ENCODE measurements at places on chromosomes 11 and 22.
A peak's percentile ranks its signal among the peaks of the same experiment; 100 is the strongest.

DNA sequence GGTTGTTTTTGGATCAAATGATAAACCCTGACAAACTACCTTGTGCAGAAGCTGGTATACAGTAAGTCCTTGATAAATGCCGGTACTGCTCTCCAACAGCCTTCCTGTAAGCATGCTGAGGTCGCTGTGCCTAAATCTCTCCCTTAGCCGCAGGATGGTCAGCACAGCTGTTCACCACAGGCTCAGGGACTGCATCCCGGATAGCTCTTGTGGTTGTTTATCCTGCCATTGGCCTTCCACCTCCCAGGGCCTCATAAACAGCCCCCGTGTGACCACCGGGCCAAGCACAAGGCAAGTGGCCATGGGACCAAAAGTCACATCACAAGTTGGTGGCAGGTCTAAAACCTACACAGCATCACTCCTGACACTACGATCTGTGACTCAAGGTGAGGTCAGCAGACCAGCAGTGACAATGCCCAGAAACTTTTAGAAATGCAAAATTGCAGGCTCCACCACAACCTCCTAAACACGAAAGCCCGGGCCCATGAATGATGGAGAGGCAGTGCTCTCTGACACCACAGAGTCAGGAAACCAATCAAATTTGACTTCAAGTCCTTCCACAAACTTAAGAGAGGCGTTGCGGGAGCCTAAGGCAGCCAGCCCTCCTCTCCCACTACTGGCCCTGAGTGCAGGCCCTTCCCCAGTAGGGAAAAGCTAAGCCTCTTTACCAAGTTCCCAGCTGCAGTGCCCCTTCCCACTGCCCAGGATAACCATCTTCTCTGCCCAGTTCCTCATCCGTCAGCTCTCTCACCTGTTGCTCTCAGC lies 3.9 kb downstream of the SPATA19 start:
- DNase-seq, result no peak

DNA sequence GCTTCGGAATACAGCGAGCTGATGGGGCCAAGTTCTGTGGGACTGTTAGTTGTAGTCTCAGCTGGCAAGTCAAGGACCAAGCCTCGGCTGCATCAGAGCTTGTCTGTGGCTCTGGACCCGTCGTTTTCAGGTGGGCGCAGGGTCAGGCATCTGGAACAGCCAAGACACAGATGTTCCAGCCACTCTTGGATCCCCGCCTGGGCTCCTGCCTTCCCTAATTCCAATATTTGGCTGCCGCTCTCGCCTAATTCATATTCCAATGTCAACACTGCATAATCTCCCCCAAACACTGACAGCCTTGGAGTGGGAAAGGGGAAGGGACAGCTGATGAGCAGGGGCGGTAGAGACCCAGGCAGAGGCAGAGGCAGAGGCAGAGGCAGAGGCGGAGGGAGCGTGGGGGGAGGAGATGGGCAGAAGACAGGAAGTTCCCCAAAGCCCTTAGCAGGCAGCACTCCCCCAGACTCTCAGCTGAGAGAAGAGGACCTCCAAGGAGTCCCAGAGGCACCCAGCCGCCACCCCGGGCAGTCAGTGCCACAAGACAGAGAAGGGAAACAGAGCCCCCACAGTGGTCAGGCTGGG lies 49.6 kb upstream of the SLC35C1 start:
- DNase-seq, result peak; percentile 64

DNA sequence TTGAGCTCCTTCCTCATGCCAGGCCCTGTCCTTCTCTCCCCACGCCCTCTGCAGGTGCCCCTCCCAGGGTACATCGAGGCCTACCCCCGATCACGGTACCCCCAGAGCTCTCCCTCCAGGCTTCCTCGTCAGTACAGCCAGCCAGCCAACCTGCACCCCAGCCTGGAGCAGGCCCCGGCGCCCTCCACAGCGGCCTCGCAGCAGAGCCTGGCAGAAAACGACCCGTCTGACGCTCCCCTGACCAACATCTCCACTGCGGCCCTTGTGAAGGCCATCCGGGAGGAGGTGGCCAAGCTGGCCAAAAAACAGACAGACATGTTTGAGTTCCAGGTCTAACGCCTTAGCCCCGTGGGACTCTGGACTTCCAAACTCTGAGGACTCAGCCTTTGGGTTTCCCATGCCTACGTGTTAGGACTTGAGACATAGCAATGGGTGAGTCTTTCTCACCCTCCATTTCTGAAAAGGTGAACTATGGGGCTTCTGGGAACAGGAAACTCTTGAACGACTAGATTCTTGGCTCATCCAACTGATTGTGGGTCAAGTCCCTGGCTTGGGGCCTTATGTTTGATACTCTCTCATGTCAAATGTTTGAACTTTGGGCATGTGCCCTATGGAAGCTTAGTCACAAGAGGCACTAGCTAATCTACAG lies 32.7 kb downstream of the C11orf91 start:
- no peak for DNase-seq

DNA sequence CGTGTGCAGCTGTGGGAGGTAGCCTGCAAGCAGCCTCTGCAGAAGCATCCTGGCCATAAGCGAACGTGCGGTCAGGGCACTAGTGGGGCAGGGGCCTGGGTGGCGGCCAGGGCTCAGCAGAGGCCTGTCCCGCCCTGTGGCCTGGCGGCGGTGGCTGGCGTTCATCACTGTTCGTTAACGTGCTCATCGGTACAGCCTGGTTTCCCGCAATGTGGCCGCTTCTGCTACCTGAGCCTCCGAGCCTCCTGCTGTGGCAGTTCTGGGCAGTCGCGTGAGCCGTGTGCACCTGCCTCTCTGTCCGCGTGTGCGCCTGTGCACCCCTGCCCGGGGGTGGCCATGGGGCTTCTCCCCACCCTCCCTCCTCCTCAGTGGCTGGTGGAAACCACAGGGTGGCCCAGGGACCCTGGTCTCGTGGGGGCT lies 117.9 kb downstream of the KCNQ1OT1 start:
- DNase-seq, result peak; percentile 38

- no peak for DNase-seq
Observed at GRCh38 chr11:35412285-35412684, 7.1 kb downstream of the SLC1A2 start.

GRCh38 chr11:62705880-62706849 lies 1.1 kb downstream of the BSCL2 start:
- peak; percentile 98 for DNase-seq

DNA sequence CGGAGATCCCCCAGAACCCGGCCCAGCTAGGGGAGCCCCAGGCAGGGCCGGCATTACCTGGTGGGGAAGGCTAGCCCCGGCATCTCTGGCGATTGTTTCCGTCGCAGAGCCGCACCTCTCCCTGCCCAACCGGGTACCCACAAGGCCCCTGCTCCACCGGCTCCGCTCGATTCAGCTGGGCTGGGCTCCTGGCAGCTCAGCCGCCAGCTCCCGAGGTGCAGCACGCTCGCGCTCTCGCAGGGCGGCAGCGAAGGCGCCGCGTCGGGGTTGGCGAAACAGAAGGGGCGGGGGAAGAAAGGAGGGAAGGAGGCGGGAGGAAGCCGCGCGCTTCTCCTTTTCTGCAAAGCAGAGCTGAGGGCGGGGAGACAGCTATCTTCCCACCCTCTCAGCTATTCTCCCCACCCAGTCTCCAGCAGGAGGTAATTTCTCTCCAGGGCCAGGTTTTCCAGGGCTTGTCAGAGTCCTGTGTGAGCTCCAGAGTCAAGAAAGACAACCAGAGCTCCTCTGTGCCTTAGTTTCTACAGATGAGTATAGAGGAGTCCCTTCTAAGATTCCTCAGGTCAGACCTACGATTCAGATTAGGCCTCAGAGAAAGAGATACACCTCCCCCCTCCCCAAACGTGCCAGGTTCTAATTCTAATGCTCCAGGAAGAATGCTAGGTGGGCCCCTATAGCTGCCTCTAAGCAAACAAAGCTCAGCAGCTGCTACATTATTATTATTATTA lies 62.0 kb downstream of the PAK1 start:
- DNase-seq, result peak; percentile 90

- no peak for DNase-seq
Observed at GRCh38 chr22:49362211-49362839, 465.3 kb downstream of the BRD1 start.
